Amniotic epithelial cell (primary cell): ENCODE measurements at places on chromosomes 6 and 20.
A peak's percentile ranks its signal among the peaks of the same experiment; 100 is the strongest.

DNA sequence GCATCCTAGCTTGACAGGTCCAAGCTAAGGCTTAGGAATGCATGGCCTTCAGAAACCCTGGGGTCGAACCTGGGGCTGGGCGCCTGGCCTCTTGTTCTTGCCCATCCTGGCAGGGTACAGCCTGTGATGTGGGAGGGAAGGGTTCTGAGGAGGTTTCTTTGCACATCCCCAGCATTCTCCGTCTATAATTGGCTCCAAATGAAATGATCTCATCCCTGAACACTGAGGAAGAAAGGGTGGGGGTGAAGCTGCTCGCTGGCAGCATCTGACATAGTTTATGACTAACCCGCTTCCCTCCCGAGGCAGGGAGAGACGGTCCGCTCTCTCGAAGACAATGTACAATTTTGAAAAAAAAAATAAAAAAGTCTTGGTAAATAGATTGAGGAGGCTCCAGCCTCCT is 67.1 kb upstream of the ZNFX1 start:
- peak; percentile 82 for DNase-seq

- DNase-seq: no peak
Measured at GRCh38 chr6:25292384-25292783, 13.2 kb downstream of the CARMIL1 start.

DNA sequence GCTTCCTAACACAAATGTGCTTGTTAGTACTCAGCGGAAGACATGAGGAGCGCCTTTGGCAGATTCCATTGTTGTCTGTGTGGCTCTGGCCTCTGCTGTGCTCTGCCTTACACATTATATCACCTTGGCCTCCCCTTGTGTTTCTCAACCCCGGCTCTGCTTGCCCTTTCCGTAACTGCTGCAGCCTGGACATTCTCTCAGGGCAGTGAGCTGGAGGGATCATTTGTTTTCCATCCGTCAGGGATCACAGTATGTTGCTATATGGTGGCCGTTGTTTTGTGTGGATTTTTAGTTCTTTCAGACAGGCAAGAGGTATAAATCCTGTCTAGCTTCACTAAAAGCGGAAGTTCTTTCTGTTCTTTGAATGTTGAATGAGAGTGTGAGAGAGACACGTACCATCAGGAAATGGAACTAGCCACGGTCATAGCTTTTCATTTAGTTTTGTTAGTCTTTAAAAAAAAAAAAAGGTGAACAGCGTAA is 175.1 kb downstream of the JARID2 start:
- no peak for DNase-seq

DNA sequence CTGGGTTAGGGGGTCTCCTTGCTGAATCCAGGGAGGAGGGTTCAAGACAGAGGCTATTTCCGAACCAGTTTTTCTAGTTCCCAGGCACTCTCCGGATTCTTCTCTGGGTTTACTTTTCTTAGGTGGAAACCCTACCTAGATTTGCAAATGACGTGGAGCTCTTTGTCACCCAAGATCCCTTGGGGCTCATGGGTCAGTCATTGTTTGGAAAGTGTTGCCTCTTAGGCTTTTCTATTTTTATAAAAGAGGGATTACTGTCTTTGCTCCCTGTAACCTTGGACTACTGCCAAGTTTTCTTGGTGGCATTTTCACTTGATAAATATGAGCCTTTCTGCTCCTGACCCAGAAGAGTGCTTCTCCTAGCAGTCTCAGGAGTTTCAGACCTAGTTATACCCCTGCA is 33.6 kb downstream of the FAM209B start:
- DNase-seq: no peak

DNA sequence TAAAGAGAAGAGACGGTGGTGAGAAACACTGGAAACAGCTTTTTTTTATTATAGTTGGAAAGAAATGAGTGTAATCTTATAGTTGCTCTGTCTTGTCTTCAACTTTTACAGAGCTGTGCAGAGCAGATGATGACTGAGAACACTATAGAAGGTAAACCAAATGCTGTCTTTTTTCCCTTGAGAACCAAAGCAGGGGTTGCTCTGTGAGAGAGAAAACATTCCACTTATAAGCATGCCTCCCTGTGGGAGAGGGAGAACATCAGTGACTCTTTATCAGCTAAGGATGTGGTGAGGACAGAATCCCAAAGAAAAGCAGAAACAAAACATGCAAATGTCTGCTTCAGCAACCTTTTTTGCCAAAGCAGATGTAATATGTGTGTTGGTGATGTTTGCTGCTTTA is 179.3 kb upstream of the HDDC2 start:
- DNase-seq: no peak

DNA sequence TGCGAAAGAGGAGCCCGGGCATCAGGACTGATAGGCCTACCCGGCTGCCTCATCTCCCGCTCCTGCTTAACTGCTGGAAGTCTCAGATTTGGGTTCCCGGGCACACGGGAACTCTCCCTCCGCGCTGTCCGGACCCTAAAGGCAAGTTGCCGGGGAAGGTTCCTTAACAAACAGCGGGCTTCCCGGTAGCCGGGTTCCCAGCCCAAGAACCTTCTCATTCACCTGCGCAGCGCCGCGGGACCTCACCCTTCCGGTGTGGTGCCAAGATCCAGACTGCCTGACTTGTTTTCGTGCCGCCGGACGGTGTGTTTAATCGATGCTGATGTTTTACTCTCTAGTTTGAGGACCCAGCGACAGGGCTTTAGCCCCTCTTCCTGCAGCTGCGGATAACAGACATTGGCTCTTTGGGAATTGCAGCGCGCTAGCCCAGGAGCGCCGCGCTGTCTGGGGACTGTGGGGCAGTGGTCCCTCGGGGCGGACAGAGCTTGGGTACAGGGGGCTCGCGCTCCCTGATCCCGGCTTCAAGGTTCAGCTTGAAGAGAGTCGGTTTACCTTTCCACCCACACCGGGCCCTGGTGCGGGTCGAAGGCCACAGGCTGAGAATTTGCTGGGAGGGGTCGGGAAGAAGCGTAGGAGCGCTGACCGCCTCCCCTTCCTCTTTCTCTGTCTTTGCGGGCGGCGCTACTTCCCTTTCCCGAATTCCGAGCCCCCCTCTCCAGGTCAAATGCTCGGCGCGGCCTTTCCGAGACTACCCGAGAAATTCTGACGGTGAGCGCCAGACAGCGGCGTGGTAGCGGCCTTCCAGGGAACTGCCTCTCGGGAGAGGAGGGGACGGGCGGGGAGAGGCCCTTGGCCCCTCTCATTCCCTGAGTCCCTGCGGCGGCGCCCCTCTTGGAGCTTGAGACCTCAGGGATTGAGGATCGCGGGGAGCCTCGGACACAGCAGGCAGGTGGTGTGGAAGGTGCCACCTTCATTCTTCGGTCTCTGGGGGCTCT is 17.2 kb downstream of the ABT1 start:
- DNase-seq: no peak

DNA sequence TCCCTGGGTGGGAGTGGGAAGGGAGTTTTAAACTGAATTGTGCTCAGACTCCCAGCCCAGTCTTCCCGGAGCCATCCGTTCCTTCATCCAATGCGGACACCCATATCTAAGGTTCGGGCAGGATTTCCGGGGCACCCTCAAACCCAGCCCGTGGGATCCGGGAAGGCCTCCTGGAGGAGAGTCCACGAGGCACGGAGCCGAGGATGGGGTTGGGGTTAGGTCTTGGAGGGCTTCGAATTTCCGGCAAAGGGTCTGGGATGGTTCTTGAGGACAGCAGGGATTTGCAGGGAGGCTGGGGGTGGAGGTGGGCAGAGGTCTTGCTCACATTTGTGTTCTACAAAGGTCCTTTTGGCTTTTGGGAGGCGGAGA is 49.5 kb upstream of the SLC32A1 start:
- DNase-seq: no peak

DNA sequence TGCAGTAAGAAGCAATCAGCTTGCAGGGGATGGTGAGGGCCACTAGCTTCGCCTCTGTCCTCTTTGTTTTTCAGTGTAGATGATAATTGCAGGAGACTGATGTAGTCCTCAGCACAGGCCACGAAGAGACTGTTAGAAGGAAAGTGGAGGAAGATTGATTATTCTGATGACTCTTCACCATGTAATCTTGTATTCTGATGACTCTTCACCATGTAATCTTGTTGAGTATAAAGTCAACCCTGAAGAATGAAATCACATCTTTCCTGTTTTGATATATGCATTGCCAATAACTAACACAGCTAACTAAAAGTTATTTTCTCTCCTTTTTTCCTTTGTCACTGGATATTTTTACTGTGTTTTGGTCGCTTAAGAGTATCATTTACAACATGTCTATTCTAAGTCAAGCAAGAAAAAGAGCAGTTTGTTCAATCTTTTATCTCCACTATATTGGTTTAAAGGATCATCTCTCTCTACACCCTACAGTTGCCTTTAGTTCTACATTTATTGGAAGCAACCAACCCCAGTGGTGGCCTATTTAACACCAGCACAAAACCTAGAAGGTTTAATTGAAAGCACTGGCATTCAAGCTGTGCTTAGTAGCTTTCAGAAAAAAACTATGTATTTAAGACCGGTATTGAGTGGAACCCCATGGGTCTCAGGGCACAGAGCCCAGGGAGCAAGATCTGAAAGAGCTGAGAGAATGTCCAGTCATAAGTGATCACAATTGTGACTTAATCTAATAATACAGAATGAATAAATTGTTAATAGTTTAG is 107.2 kb upstream of the BTBD3 start:
- peak; percentile 76 for DNase-seq

DNA sequence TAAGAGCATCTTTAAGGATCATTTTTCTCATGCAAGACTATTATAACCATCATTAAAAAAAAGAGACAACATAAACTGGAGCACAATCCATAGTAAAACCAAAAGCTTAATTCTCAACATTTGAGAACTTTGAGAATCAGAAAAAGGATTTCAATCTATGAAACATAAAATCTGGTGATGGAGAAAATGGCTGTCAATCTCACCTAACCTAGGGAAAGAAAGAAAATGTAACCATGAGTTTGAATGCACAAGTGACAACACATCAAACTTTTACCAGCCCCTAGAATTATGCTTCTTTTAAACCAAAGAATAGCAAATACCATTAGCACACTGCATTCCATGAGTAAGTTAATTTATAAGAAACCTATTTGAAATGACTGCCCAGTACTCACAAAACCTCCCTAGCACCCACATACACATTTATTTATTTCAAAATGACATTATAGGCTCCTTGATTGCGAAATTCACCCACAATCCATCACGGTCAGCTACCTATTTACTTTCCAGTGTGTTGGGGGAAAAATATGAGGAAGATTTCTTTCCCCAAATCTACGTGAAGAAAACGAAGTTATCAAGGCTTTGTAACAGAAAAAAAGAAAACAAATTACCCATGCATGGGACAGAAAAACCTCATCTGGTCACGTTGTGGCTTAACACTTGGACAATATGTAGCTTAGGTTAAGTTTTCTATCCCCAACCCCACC is 828 bp downstream of the ASCC3 start:
- DNase-seq: peak; percentile 42

- DNase-seq: no peak
Measured at GRCh38 chr20:17909869-17910321, 58.7 kb downstream of the SNX5 start.

DNA sequence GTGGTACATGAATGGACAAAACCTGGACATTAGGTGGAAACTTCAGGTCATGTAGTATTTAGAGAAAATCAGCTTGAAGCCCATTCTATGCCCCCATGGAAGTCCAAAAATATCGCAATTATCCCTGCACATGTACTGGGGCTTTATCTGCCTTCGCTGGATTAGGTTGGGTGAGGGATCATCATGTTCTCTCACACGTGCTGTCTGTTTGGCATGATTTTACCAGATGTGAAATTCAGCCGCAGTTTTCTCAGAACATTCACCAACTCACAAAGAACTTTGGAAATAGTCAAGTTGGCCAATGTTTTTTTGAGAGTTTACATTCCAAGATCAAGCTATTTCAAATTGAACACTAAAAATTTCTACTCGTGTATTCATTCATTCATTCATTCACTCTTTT is 459.8 kb upstream of the CITED2 start:
- no peak for DNase-seq

DNA sequence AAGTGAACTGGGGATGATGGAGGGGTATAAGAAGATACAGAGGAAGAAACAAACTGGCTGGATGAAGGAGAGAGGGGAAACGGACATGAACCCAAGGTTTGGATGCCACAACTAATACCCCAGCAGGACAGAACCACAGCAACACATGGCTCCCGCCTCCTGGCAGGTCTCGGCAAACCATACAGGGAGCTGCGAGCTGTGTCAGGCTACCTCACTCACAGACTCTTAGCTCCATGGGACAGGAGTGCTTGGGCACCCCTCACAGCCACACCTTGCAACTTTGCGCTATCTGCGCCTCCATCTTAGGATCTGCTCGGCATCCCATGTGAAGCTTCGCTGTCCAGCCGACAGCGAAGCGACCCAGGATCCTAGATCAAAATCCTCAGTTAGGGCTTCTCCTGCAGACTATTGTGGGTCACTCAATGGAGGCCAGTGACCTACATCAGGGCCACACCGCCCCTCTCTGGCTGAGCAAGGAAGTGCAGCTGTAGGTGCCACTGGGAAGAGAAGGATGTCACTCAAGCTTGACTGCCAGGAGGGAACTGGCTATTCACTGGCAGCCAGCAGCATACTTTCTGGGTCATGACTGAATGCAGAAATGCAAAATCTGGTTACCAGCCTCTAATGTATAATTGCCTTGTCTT is 174.4 kb upstream of the RIN2 start:
- DNase-seq: peak; percentile 47

DNA sequence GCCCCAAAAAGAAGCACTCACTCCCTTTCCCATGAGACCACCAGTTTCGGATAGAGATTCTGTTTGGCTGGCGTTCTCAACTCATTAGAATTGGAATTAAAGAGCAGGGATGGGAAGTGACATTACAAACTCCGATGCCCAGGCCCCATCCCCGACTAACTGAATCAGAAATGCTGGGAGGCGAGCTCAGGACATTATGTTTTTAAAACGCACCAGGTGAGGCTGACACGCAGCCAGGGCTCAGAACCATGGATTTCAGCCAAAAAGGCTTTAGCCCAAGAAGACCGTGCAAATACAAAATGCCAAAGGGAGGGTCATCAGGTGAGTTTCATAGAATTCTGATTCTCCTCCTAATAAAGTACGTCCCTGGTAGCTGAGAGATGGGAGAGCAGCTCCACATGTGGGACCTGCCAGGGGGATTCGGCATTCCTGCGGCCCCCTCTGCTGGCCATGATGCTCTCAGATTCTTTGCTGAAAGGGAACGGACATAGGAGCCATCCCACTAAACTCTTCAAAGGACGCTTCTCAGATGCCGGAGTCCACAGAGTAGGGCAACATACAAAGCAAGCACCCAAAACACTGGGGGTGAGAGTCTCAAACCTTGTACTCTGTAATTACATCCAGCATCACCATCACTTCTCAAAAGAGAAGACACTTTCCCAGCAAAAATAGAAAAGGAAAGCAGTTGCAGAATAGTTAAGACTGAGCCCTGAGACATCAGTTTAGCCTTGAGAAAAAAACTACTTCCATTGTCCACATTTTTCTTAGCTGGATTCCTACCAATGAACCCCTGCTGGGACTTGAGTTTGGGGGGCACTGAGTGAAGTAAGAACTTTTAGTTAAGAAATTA is 205.2 kb downstream of the BMP7 start:
- DNase-seq: no peak

- DNase-seq: no peak
Measured at GRCh38 chr20:53214392-53214791, 242.2 kb downstream of the TSHZ2 start.

- peak; percentile 47 for DNase-seq
Measured at GRCh38 chr6:47743744-47744143, 38.1 kb upstream of the OPN5 start.

GRCh38 chr6:71675386-71675785 is 211.0 kb upstream of the RIMS1 start:
- no peak for DNase-seq
